Stimulated activated CD8-positive, alpha-beta memory T cell treated with anti-CD3 and anti-CD28 coated beads, Interleukin-2, amount 100 ng/mL, for 1 hour (primary cell): ENCODE measurements at places on chromosomes 3 and 15.

GRCh38 chr3:99866261-99866761 is 48.6 kb downstream of the CMSS1 start:
- no peak for DNase-seq

DNA sequence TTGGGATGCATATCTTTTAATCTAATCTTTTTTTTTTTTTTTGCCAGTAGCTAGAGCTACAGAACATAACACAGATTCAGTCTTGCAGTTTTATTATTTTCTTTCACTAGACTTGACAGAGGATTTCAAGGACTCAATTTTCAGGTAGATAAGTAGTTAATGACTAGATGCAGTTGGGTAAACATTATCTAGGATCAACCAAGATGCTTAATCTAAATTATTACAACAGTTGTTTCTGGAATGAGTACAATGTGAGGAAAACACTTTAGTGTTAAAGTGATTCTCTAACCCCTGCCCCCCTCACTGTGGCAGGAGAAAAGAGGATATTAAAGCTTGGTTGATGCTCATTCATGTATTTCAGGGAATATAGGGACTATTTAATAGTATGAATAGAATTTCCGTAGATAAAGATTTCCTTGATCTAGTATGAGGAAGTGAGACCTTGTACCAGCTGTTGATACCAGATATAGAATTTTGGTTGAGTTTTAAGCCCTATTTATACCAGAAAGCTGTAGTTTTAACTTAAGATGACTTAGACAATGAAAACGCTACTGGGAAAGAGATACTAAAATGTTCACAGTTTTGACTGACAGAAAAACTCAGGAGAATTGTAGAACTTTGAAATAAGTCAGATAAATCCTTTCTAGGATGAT is 389.0 kb upstream of the C2CD4B start:
- no peak for DNase-seq

DNA sequence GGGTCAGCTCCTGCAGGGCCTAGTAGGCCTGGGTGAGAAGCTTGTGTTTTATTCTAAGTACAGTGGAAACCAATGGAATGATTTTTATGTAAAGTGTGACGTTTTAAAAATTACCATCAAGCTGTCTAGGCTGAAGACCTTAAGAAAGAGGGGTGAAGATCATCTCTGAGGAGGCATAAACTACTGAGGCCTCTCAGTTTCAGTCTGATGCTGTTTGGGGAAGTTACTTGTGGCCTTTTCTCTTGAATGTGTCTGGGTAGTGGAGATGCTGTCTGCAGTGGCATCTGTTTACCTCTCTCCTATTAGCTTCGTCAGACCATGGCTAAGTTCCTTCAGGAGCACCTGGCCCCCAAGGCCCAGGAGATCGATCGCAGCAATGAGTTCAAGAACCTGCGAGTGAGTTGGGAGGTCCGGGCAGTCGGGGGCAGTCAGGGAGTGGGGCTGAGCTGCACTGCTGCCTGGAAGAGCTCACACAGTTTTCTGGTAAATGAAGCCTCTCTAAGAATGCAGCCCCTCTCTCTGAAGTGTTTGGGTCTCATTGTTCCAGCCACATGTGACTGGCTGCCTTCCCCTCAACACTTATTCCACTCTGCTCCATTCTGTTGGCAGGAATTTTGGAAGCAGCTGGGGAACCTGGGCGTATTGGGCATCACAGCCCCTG is 1.9 kb downstream of the IVD start:
- DNase-seq = no peak

DNA sequence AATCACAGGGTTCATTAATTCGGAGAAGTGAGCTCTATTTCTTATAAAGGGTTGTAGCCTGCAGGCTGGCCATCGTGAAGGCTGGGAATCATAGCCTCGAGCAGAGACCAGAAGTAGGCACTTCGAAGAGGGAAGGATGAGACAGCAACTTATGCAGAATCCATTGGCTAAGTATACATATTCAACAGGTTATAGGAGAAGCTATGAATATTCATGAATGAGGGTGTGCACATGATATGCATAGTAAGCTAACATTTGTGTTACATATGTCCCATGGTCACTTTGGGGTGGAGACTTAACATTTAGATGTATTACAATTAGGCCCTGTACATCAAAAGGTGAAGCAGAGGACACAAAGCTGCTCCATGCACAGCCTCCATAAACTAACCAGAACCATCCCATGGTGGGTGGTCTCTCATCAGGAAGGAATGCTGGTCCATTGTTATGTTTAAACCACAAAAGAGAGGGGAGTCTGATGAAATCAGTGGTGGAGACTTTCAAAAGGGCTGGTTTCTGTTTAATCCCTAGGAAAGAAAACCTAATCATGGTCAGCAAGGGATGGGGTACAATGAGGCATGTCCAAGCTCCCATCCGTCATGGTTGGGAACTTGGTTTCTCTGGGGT is 80.8 kb upstream of the FHIT start:
- no peak for DNase-seq

- DNase-seq = no peak
Observed at GRCh38 chr15:79025802-79026201, 64.8 kb downstream of the RASGRF1 start.

DNA sequence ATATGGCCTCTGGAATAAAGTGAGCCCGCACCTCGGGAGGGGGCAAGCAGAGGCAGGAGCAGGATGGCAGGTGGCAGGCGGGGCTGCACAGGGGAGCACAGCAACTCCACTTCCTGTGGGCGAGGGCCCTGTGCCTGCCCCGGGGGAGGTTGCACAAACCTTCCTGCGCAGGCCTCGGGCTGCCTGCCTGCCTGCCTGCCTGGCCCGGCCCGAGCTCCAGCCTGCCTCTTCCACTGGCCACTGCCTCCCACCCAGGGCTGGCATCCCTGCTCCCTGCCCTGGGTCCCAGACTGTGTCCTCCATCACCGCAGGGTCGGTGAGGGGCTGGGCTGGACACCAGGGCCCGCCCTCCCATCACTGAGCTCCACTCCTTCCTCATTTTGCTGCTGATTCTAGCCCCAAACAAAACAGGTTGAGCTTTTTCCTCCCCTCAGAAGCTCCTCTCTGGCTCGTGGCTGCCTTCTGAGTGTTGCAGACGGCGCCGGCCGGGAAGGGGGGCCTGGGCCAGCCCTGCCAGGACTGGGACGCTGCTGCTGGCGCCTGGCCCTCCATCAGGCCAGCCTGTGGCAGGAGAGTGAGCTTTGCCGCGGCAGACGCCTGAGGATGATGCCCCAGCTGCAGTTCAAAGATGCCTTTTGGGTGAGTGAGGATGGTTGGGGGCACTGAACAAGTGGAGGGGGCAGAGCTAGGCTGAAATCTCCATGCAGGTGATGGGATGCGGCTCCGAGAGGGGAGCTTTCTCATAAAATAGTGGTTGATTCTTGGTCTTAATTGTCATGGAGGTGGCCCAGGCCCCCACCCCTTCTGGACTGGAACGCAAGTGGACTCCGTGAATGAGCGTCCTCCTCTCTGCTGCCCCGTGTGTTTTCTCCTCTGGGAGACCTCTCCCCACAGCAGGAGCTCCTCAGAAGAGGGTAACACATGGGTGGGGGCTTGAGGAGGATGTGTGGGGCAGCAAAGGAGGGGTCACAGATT is at the start of gene PSTPIP1:
TSS of gene PSTPIP1 (plus strand) at position 156 of the 975 bp plus-strand sequence. CDS start at position 604, 448 bp downstream.
- DNase-seq = no peak

- DNase-seq = no peak
Observed at GRCh38 chr3:107082527-107082926, 294.7 kb upstream of the CCDC54 start.

- no peak for DNase-seq
Observed at GRCh38 chr3:171792531-171792930, 17.8 kb downstream of the PLD1 start.

GRCh38 chr3:99777210-99777549 is 40.5 kb upstream of the CMSS1 start:
- DNase-seq = no peak

DNA sequence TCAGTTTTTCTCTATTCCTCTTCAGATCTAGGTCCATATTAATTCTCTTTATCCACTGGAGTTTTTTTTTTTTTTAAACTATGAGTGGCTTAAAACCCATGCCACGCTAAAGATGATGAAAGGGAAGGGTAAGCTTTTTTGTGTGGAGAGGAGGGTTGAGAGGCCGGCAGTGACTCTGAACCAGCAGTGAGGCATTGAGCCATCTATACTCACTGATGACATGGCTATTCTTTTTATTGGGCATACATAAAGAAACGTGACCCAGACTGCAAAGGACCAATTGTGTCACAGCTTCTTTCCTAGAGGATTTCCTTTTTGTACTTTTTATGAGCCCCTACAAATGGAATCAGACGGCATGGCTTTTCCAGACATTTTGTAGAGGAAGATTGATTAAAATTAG is 662.2 kb downstream of the AGBL1 start:
- DNase-seq = no peak

- DNase-seq = no peak
Observed at GRCh38 chr15:90009301-90010022, 8.3 kb downstream of the ZNF710 start.

DNA sequence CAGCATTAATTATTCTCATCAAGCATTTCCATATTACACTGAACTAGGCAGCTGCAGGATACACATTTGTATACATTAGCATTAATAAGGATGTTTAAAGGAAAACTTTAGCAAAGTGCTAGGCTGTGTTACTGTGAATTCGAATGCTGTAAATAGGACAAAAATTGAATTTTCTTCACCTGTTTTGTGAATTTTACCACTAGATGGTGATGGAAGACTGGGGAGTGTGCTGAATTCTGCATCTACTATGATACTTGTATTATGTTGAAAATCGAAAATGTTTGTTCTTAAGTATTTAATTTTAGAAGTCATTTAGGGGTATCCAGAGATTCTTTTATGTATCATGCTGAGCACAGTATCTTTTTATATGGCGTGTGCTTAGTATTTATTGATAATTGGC is 12.3 kb upstream of the P2RY14 start:
- no peak for DNase-seq

DNA sequence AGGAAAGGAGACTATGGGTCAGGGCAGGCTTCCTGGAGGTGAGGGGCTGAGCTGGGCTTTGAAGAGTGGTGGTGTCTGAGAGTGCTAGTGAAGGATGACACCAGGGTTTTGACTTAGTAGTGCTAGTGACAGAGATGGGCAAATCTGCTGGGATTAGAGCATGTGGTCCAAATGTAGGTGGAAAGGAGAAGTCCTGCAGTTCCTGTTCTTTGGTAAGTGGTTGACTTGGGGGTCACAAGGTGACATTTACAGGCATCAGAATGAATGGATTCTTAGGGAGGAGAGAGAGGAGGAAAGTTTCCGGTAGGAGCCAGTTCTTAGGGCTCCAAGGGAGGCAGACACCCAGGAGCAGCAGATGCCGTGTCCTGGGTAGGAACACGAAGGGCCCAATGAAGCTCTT is 796 bp upstream of the DOCK3 start:
- no peak for DNase-seq
